ENCODE measurements at places on chromosomes 3 and 15. TPM values are rescaled to one million over a fixed set of nuclear protein-coding genes. Genes with fewer than 3 reads are reported as not detected.

DNA sequence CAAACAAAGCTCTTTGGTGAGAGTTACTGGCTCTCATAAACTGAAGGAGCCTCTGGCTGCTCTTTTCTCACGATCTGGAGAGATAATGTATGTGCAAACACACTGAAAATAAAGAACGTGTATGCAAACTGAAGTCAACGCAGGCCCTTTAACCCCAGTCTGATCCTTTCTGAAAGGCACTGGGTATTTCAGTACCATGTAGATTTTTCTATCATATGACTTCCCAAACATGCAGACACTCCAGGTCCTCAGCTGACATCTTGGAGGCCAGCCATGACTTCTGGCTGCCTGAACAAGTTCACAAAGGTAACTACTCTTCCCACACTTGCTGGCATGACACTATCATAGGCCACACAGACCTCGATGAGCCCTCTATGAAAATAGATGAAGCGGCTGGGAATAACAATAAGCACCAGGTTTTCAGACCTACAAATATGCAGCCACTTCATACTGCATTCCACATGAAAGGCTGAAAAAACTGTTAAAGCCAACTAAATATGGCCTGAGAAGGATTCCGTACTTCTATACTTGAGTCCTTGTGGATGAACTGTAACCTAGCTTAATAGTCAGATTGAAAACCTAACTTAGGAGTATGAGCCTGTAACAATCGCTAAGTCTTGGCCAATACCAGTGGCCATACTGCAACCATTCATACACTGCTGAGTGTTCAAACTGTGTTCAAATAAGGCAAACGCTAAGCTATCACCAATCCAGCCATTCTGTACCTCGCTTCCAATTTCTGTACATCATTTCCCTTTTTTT is 121.3 kb downstream of the THRB start:
- no peak for DNase-seq

- DNase-seq, result no peak
These were observed 102.9 kb downstream of the ADCY5 start for GRCh38 chr3:123346021-123346420.

DNA sequence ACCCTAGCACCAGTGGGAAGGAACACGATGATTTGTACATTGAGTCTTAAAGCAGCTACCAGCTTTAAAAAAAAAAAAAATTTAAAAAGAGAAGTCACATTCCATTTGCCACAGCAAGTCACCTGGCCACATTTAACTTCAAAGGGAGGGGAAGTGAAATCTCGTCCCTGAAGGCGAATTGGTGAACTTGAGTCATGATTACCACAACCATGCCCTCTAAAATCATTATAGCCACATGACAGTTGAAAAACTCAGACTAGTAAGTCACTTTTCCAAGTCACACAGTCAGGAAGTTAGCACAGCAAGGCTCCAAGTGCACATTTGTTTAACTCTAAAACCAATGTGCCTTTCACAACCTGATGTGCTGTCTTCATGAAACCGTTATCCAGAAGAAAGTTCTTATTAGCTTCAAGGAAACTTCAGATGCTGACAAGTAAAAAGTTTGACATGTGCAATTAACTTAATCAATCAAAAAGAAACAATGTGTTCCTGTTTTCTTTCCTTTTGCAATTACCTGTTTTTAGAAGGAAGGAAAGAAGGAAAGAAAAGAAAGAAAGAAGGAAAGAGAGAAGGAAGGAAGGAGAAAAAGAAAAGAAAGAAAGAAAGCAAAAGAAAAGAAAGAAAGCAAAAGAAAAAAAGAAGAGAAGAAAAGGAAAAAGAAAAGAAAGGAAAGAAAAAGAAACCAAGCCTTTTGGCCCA is 8.3 kb upstream of the THSD4 start:
- DNase-seq, result peak; percentile 82

DNA sequence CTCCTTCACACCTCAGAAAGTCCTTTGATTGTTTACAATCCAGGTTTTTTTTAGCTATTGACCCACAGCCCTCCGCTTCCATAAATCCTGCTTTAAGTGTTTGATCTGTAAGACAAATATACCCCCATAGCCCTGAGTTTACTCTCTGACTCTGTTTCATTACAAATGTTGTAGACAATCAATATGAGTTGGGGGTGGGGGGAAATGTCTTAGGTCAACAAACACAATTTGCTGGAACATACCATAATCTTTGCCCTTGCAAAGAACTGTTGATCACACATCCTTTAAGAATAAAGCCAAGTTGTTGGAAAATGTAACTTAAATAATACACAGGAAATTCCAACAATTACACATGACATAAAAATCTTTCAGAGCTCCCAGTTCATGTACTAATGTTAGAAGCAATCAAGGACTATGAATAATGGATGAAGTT is 301.8 kb upstream of the SEMA6D start:
- DNase-seq, result no peak

DNA sequence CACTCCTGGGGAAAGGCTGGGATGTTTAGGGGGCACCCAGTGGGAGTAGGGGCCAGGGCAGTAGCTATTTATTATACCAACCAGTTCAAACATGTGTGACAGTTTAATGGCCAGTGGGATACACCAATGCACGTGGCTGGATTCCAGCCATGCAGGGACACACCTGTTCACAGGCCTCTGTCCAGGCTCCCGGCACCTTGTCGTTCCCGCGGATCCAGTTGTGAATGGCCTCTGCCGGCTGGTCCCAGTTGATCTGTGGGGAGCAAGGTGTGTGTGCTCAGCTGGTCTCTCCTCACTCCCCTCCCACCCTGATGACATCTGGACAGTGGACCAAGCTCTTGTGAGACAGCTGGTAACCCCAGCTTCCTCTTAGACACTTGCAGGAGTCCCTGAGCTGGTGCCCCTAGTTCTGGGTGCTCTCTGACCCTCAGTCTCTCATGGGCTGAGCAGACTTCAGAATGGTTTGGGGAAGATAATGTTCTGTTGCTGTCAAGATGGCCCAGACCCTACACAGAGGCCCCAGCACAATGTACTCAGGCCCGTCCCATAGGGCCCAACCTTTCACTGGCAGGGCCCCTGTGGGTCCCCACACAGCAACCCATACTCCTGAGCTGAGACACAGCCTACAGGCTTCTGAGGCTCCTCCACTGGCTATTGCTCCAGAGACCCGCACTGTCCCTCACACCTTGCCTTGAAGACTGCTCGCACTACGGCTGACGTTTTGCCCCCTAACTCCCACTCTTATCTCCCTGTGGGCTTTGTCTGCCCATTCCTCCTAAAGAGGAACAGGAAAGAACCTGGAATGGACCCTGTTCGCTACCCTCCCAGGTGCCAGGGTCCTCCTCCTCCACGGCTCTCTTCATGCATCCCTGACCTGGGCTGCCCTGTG is 25.8 kb downstream of the ALDH1L1 start:
- DNase-seq, result no peak

DNA sequence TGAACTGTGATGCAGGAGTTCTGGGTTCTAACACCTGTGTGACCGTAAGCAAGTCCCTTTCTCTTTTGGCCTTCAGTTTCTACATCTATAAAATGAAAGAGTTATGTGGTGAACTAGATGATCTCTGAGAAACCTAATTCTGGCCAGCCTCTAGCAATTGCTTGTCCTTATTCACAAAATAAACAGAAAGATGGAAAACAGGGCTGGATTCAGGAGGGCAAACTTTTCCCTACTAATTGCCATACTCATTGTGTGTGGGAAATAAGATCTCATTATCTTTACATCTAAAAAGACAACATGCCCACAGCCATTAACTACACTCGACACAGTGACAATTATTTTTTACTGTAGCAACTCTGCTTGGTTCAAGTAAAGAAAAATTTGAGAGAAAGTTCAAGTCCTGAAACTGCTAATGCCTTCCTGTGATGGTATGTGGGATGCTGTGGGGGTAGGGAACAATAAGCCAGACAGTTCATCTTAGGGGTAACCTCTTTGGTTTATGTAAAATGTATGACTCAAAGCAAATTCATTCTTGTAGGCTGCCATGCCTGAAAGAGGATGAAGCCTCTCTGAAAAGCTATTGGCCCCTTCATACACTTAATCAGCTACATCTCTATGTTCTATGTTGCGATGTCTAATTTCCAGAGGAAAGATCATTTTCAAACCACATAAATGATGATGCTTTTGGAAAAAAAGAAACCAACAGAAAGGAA is 177.6 kb upstream of the BCL6 start:
- DNase-seq, result peak; percentile 85

DNA sequence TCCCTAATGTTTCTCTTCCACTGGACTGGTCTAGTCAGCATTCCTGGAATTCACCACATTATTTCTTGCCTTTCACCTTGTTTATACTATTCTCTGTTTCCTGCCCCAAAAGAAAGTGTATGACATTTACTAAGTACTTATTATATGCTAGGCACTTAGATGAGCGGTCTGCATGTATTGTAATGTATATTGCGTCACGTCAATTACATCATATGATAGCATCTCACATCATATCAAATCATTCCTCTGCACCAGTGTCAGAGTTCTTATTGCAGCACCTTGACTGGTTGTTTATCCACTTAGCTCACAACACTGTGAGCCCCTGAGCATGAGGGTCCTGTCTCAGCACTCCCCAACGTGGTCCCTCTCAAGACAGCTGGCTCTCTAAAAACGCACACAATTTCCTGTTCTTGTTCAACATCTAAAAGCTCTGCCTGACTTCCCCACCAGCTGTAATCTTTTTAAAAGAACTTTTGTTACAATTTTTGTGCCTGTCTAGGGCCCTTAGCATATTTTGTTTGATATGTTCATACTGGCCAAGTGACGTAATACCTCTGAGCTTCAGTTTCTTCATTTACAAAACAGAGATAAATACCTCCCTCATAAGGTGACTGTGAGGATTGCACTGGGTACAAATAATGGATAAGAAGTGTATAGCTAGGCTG is 58.8 kb downstream of the ARHGAP31 start:
- DNase-seq, result peak; percentile 44

DNA sequence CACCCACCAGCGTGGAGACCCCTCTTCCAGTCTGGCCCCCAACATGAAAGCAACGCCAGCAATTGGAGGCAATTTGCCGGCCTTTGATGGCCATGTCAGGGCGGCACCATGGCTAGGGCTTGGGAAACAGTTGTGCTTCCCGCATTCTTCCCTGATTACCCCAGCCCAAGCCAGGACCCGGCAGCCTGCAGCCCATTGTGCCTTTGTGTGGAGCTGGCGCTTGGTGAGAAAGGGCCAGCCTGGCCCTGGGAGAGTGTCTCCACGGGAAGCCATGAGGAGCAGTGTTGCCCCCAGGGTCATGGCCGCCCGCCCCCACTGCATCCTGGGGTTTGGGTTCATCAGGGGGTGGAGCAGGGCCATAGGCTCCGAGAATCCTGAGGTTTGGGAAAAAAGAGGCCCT is 66.0 kb downstream of the DNAJB8 start:
- no peak for DNase-seq

- DNase-seq, result no peak
These were observed 447.4 kb upstream of the NR2F2 start for GRCh38 chr15:95883064-95883463.

Gene PTH1R
- 0.49 TPM for total RNA-seq

Gene CFAP100
- not detected for total RNA-seq

Gene ANKRD34C
- total RNA-seq, result not detected

Gene PLSCR2
- total RNA-seq, result not detected

Gene BOC
- 5.0 TPM for total RNA-seq
